Activated CD4-positive, alpha-beta T cell treated with anti-CD3 and anti-CD28 coated beads, Interleukin-2, amount 10 ng/mL, durations not matched to agents 7 days and 5 days (primary cell): ENCODE measurements at places on chromosomes 1 and 21.

GRCh38 chr1:59446257-59446901 is 149.5 kb downstream of the FGGY start:
- no peak for DNase-seq

DNA sequence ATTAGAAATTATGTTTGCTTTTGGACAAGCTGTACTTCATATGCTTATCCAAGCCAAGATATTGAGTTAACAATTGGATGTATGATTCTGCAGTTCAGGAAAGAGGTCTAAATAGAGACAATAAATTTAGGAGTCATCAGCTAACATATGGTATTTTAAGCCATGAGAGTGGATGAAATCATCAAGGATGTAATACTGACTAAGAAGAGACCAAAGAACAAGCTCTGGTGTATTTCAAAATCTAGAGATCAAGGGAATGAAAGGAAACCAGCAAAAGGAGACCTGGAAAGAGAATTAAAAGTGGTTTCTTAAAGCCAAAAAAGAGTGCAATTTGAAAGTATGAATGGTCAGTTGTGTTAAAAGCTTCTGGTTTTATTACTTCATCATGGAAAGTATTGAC is 183.6 kb upstream of the BEND5 start:
- DNase-seq = no peak

DNA sequence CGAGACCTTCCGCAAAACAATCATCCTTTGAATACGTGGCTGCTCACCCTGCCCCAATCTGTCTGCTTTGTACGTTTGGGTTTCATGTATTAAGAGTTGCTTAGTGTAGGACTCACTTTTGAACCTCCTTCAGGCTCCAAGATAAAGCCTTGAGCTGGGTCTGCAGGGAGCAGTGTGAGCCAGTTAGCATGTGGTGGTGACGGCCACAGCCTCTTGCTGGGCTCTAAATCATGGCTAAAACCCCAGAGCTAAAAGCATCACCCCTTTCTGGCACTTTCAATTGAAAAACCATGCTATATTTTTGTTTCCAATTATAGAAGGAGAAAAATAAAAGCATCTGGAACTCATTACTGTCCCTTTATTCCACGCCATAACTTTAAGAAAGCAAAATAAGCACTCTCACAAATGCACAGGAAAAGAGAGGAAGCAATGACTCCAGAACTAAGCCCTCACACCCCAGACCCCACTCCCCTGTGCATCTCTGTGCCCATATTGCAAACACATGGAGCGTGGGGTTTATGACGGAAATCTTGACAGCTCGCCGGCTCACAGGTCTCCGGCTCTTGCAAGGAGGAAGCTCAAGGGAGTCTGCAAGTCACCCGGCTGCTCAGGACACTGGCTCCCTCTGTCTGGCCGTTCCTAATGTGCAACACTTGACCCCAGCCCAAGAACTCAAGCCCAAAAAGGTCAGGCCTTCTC is 135.5 kb downstream of the MIS18A start:
- DNase-seq = no peak

DNA sequence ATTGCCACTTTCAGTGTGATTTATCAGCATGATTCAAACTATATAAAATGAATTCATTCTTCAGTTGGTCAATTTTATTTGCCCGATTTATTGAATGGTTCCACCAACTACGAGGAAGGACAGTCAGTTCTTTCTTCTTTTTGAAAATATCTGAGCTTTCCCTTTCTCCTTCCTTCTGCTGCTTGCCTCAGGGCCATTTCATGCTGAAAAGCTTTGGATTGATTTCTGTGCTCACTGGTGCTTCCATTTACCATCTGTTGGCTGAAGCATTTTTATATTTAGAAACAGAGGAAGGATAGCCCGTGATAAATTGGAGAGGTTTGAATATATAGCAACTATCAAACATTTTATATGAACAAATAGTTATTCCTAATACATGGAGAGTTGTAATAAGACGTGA is 68.9 kb upstream of the ADAMTS5 start:
- no peak for DNase-seq

GRCh38 chr1:203320591-203321272 is 15.4 kb downstream of the BTG2 start:
- DNase-seq = peak; percentile 89

GRCh38 chr21:39645331-39645730 is 32.6 kb downstream of the B3GALT5 start:
- no peak for DNase-seq
